ENCODE measurements at places on chromosomes 7 and 10. TPM values are rescaled to one million over a fixed set of nuclear protein-coding genes. Genes with fewer than 3 reads are reported as not detected.

DNA sequence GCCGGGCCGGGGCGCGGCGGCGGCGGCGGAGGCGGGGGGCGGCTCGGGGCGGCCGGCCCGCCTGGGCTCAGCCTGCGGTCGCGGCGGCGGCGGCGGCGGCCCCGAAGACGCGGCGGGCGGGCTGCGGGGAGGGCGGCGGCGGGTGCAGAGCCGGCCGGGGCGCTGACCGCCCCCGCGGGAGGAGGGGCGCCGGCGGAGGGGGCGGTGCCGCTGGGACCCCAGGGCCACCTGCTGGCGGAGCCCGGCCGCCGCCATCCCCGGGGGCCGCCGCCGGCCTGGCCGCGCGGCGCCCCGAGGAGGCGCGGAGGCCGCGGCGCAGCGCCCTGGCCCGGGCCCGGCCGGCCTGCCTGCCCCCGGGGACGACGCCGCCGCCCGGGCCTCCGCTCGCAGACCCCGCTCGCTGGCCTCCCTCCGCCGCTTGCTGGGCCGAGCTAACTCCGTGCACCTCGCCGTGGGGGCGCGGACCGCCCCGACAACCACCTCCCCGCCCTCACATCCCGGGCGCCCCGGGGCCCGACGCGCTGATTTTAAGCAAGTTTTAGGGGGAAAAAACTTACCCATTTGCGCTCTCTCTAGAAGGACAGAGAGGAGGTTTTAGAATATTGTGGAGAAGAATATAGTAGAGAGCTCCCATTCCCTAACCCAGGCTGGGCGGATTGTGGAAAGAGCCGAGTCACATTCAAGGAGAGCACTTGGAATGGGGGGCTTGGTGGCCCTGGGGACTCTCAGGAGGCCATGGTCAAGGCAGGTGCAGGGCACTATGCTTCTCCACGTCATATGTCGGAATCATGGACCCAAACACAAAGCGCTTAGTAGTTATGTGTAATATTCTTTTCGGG is at the start of gene BEND7:
Gene BEND7 (minus strand): TSS at position 140 of the 839 bp plus-strand sequence. CDS start 481 bp downstream, outside the sequence.
- peak within 1 kb of the TSS; percentile 72 for H3K4me3 ChIP-seq
- no peak within 1 kb of the TSS for H3K27ac ChIP-seq
- DNase-seq, result no peak
- H3K36me3 ChIP-seq, result no peaks in the 10 kb centered on the region

GPC2 gene
- total RNA-seq, result 44.8 TPM

GRCh38 chr10:84256510-84257342 is 11.9 kb downstream of the RGR start:
- peaks cover 8% of the 10 kb centered on the region for H3K27me3 ChIP-seq
- no peak overlapping the region for H3K4me3 ChIP-seq
- H3K36me3 ChIP-seq, result no peaks in the 10 kb centered on the region

DNA sequence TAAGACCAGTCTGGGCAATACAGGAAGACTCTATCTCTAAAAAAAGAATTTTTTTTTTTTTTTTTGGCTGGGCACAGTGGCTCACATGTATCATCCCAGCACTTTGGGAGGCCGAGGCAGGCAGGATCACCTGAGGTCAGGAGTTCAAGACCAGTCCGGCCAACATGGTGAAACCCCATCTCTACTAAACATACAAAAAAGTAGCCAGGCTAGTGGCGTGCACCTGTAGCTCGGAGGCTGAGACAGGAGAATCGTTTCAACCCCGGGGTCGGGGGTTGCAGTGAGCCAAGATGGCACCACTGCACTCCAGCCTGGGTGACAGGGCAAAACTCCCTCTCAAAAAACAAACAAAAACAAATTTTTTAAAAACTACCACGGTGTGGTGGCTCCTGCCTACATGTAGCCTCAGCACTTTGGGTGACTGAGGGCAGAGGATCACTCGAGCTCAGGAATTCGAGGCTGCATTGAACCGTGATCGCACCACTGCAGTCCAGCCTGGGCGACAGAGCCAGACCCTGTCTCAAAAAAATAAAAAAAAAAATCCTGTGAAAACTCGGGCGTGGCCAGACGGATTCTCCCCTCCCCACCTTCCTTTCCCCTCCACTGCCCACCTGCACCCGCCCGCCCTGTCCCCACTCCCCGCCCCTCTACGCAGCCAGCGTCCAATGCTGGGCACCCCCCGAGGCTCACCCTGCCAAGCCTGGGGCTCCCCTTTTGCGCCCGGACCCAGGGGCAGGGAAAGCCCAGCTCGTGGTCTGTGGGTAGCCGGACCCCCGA is 745 bp upstream of the ORAI2 start:
- H3K27me3 ChIP-seq, result no peaks in the 10 kb centered on the region
- no peak for DNase-seq
- H3K4me3 ChIP-seq, result peak overlapping the region; percentile 78
- H3K27ac ChIP-seq, result no peak overlapping the region
- no peaks in the 10 kb centered on the region for H3K36me3 ChIP-seq

DNA sequence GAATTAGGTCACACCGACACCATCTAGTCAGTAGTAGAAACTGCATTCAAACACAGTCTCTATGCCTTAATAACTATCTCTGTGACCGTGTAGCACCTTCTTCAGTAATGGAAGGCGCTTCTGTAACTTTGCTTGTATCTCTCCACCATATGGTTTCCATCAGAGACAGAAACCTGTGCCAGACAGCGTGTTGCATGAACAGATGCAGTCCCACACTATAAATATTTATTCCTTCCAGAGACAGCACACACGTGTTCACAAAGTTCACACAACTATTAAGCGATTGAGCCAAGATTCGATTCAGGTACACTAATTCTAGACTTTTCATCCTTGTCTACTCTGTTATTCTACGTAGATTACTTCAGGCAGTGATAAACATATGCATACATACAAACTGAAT is 873.9 kb upstream of the MBL2 start:
- no peak overlapping the region for H3K4me3 ChIP-seq
- no peaks in the 10 kb centered on the region for H3K4me1 ChIP-seq
- no peaks in the 10 kb centered on the region for H3K36me3 ChIP-seq
- no peak for DNase-seq
- no peak overlapping the region for H3K27ac ChIP-seq
- H3K27me3 ChIP-seq, result no peaks in the 10 kb centered on the region

DNA sequence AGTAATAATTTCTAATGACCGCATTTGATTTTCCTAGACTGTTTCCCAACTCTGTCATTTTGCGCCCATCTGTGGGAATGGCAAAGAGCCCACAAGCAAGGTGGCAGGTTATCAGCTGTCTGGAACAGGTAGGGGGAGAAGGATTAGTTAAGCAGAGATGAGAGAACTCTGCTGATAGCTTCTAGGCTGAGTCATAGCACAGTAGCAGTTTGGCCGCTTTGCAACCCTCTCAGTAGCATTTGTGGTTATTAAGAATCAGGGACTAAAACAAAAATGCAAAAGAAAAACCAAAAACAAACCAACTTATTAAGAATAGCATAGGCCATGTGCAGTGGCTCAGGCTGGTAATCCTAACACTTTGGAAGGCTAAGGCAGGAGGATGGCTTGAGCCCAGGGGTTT is 602.7 kb upstream of the SORCS1 start:
- H3K27ac ChIP-seq, result no peak overlapping the region
- no peak overlapping the region for H3K4me3 ChIP-seq
- no peaks in the 10 kb centered on the region for H3K4me1 ChIP-seq

Data from H1 (cell line).